ENCODE measurements at places on chromosomes 4 and X. TPM values are rescaled to one million over a fixed set of nuclear protein-coding genes. Genes with fewer than 3 reads are reported as not detected.
A peak's percentile ranks its signal among the peaks of the same experiment; 100 is the strongest.

GRCh38 chr4:54099287-54099747 lies 646 bp upstream of the GSX2 start:
- peaks cover 17% of the 10 kb centered on the region for H3K4me1 ChIP-seq
- H3K27ac ChIP-seq, result no peak overlapping the region
- H3K4me3 ChIP-seq, result peak overlapping the region; percentile 64
- peaks cover 81% of the 10 kb centered on the region for H3K27me3 ChIP-seq
- DNase-seq, result no peak
- no peaks in the 10 kb centered on the region for H3K36me3 ChIP-seq

GRCh38 chr4:110138551-110138950 lies 59.9 kb downstream of the ELOVL6 start:
- H3K27me3 ChIP-seq, result no peaks in the 10 kb centered on the region
- H3K4me3 ChIP-seq, result no peak overlapping the region
- H3K36me3 ChIP-seq, result peaks cover 4% of the 10 kb centered on the region
- peak; percentile 3 for DNase-seq
- H3K27ac ChIP-seq, result no peak overlapping the region
- H3K4me1 ChIP-seq, result peaks cover 6% of the 10 kb centered on the region

DNA sequence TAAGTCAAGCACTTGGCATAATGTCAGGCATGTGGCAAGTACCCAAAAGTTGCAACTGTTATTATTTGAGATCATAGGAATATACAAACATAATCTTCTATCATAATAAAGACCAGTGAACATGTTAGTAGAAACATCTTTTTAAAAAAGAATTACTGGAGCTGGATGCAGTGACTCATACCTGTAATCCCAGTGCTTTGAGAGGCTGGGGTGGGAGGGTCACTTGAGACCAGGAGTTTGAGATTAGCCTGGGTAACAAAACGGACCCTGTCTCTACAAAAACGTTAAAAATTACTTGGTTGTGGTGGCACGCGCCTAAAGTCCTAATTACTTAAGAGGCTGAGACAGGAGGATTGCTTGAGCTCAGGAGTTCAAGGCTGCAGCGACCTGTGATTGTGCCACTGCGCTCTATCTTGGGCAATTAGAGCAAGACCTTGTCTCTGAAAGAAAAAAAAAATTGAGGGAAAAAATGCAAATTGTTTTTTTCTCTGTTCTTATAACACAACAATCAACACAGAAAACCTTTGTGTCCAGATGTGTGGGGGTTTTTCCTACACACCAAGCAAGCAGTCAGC lies 284.3 kb downstream of the ARHGAP10 start:
- no peak overlapping the region for H3K4me3 ChIP-seq
- H3K36me3 ChIP-seq, result no peaks in the 10 kb centered on the region
- H3K4me1 ChIP-seq, result no peaks in the 10 kb centered on the region
- H3K27me3 ChIP-seq, result no peaks in the 10 kb centered on the region
- no peak overlapping the region for H3K27ac ChIP-seq
- DNase-seq, result no peak

DNA sequence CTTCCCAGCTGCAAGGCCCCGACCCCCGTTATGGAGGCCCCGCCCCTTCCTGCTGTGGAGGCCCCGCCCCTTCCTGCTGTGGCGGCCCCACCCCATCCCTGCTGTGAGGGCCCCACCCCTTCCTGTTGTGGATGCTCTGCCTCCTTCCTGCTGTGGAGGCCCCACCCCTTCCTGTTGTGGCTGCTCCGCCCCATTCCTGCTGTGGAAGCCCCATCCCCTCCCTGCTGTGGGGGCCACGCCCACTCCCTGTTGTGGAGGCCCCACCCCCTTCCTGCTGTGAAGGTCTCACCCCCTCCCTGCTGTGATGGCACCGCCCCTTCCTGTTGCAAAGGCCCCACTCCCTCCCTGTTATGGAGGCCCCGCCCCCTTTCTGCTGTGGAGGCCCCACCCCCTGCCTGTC lies 104.9 kb upstream of the PSAPL1 start:
- peak; percentile 71 for DNase-seq
- no peaks in the 10 kb centered on the region for H3K27me3 ChIP-seq
- H3K4me3 ChIP-seq, result no peak overlapping the region
- no peaks in the 10 kb centered on the region for H3K4me1 ChIP-seq
- H3K36me3 ChIP-seq, result no peaks in the 10 kb centered on the region

DNA sequence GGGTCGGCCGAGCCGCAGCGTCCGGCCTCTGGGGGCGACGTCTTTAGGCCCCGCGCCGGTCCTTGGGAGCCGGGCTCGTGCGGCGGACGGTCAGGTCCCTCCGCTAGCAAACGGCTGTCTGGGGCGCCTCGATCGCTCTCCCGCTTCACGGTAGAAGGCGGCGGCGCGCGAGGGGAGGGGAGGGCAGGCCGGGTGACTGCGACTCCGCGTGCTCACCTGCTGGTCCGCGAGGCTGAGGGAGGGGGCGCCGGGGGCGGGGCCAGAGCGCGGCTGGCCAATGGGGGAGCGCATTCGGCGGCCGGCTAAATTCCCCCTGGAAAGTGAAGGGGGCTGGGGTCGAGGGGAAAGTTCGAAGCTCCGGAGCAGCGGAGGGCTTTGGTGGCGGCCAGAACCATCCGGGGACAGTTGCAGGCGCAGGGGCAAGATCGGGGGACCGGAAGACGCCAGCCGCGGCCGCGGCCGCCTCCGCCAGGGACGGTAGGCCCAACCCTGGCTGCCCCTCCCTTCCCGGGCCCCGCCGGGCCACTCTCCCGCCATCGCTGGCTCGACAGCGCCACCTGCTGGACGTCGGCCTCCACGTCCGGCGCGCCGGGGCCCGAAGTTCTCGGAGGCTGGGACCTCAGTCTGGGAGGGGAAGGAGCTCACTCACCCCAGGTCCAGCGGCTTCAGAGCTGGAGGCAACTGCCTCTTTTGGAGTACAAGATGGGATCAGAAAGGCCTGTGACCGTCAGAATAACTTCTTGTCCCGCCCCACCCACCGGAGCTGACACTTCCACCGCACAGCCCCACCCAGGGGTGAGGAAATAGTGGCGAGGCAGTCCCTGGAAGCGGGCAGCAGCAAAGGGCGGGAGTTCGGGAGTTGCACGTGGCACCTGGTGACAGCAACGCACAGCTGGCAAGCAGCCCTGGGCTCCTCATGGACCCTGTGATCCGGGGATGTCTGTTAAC lies 49.9 kb downstream of the ELF4 start:
- H3K27me3 ChIP-seq, result no peaks in the 10 kb centered on the region
- DNase-seq, result peak; percentile 99
- H3K4me1 ChIP-seq, result no peaks in the 10 kb centered on the region
- peak overlapping the region; percentile 71 for H3K4me3 ChIP-seq
- no peaks in the 10 kb centered on the region for H3K36me3 ChIP-seq
- no peak overlapping the region for H3K27ac ChIP-seq

LEF1 gene
- 7.7 TPM for total RNA-seq

DNAAF6 gene
- total RNA-seq, result not detected

Measured in osteoblast (primary cell).